ENCODE measurements at places on chromosomes 2 and 18.

GRCh38 chr2:8310557-8311455 is 371.1 kb upstream of the ID2 start:
- no peak for DNase-seq

DNA sequence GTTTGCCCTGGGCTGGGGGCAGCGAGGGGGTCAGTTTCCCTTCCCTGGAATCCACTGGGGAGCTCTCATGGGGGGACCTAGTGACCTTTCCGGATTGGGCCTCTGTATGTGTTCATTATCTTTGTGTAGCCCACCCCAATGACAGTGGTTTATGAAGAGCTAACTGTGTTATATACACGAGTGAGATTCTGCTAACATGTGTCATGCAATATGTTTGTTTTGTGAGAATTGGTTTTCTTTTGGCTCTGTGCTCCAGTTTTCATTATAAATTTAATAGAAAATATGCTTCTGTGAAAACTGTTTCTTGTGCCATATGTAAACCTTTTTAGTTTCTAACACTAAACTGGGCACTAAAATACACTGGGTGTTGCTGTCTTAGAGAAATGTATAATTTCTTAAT is 110.6 kb downstream of the WDSUB1 start:
- DNase-seq, result no peak

DNA sequence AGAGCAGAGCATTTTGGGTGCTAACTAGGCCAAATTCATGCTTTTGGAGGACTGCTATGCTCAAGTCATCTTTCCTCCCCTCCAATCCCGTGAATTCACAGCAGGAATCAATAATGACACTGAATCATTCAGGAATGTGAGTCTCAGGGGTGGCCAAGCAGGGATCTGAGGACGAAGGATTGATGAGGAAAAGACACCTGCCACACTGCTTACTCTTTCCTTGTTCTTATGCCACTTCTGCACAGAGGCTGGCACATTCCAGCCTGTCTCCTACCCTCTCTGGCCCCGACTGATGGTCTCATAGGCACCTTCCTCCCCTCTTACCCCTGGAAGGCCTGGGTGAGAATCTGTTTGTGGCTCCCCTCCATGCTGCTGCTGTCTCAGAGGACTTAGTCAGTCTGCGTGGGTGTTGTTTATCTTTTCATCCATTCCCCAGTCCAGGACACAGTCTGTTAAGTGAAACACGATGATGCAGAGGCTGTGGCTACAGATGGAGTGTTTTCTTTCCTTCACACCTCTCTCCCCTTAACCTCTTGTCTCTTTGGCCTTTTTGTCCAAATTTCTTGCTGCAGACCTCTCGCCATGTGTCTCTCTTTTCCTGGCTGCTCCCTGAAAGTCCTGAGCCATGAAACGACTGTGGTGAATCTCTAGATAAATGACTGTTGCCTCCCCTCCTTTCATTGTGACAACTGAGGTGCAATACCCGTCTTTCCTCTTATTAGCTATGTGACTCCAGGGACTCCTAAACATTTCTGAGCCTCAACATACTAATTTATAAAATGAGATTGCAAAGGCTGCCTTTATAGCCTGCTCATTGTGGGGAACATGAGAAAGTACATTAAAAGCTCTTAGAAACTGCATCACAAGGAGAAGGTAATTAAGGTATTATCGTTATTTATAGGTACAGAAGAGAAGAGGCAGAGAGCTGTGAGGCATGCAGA is 86.9 kb downstream of the RDH14 start:
- DNase-seq, result peak; percentile 68

- DNase-seq, result peak; percentile 56
These were observed 173.1 kb upstream of the STON1 start for GRCh38 chr2:48356701-48357325.

- no peak for DNase-seq
These were observed 282.2 kb upstream of the SOX11 start for GRCh38 chr2:5409898-5410381.
